ENCODE measurements at places on chromosomes 13 and 19.

GRCh38 chr13:42720113-42720857, 61.1 kb upstream of the FAM216B start:
- peak; percentile 59 for DNase-seq

- no peak for DNase-seq
Measured at GRCh38 chr13:30042891-30043630, 192.6 kb upstream of the UBL3 start.

- DNase-seq: no peak
Measured at GRCh38 chr13:98650396-98651107, 73.6 kb upstream of the STK24 start.

DNA sequence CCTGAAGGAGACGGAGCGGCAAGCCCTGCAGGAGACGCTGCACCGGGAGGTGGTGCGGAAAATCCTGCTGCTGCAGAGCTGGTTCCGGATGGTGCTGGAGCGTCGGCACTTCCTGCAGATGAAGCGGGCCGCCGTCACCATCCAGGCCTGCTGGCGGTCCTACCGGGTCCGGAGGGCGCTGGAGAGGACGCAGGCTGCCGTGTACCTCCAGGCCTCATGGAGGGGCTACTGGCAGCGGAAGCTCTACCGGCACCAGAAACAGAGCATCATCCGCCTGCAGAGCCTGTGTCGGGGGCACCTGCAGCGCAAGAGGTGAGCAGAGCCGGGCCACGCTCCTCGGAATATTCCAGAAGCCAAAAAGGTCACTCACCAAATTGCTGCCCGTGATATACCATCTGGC, 22.4 kb upstream of the USE1 start:
- no peak for DNase-seq

DNA sequence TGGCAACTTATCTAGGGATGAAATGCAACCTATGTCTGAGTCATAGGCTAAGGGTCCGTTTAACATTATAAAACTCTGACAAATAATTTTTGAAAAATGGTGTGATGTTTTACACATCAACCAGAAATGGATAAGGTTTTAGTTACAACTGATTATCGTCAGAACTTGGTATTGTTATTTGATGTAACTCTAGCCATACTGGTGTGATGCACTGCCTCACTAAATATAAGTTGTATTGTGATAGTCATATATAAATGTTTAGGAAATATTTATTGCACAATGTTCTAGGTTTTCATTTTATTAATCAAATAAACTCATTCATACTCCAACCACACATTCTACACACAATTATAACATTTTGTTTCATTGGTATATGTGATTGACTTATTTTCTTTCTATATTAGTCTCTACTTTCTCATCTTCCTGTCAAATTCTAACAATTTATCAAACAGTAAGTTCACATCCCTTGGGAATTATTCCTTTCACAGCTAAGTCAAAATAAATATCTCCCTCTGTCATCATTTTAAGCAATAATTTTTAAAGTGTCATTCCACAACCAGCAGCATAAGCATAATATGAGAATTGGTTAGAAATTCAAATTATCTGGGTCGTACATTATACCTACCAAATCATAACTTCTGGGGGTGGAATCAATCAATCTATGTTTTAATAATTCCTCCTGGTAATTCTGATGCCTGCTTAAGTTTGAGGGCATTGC, 873.9 kb downstream of the SLITRK1 start:
- DNase-seq: no peak

DNA sequence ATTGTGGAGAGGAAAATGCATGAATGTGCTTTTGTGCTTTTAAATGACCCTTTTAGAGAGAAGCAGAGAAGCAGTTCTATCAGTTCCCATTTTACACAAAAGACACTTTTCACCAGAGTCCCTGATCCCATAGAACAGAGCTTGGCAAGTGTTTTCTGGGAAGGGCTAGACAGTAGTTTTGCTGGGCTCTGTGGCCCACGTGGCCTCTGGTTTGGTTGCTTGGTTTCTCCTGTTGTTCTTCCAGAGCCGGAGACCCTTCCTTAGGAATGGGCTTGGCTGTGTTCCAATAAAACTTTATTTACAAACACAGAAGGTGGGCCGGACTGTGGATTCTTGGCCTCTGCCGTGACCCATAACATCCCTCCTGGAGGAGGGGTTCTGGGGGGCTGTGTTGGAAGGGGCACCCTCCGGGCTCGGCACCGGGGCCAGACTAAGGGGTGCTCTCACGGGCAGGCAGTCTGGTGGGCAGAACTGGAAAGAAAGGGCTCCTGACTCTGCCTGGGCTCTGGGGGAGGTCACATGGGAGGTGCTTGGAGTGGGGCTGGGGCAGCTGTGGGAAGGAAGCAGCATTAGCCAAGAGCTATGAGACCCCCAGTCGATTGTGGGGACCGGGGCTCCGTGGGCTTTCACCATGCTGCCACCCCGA, 3.2 kb downstream of the SPPL2B start:
- DNase-seq: no peak

DNA sequence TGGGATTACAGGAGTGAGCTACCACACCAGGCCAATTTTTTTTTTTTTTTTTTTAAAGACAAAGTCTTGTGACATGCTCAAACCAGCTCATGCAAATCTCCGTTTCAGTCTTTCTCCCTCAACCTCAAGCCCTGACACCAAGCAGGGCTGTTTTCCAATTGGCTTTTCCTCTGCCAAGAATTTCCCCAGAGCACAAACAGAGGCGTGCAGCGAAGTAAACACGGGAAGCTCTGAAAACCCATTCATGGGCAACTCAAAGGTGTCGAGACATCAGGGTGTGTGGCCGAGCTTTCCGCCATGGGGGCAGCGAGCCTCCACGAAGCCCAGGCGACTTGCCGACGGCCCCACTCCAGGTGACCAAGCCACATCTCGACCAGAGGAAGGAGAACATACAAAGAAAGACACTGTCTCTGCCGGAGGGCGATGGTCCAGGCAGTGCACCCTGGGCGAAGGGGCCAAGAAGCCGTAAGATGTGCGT, 70.0 kb downstream of the INSR start:
- no peak for DNase-seq

DNA sequence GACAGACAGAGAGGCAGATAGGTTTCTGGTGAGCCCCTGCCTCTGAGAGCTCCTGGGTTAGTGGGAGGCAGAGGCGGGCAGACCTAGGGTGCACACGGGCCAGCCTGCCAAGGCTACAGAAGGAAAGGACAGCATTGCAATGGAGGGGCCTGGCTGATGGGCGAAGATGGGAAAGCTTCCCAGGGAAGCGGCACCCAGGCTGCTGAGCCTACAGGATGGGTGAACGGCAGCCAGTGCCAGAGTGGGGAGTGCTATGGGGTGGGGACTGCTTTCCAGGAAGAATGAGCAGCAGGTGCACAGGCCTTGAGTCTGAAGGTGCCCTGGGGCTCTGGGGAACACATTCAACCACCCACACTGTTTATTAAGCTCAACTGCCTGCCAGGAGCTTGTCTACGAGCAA, 702 bp upstream of the MAG start:
- no peak for DNase-seq

GRCh38 chr19:32997716-32998355, 25.8 kb downstream of the FAAP24 start:
- no peak for DNase-seq

DNA sequence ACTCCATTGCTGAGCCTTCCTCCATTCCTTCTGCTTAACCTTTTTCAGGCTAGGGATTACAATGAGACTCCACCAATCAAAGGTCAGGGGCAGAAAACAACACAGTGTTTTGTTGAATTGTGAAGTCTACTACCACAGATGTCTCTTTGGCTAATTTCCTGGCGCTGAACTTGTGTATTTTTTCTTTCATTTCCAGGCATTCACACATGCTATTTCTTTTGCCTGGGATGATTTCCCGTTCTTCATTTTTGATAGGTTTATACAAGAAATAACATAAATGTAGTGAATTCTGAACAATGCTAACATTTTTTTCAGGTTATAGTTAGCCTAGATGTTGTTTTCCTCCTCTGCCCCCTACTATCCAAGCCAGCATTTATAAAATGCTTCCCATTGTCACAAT, 64.3 kb downstream of the OLFM4 start:
- no peak for DNase-seq

DNA sequence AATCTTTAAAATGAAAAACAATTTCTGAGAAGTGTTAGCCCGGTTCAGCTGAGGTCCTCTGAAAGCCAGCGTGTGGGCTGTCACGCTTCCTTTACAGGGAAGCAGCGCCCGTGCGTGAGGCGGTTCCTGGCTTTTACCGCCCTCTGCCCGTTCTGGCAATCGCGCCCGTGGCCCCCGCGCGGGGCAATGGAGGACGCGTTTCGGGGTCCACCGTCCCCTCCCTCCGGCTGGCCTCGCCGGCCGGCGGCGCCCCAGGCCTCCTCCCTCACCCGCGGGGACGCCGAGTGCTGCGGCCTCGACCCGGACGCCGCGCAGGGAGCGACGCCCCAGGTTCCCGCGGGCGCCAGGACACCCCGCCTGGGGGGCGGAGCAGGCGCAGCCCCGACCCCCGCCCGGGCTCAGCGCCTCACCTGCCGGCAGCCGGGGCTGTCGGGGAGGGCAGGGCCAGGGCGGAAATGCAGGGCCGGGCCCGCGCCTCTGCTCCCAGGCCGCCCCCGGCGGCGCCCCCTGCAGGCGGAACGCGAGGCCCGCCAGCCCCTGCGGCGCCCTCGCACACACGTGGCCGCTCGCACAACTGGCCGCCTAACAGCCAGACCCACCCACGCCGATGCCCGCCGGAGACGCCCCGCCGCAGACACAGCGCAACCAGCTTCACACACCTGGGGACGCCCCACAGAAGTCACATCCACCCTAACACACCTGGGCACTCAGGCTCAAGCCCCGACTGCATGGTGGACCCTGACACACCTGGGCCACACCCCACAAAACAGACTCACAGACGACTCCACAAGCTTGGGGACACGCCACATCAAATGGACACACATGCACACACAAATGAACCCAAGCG, at the start of gene GGACT:
Gene GGACT, minus strand, starts transcription at position 459 of the 847 bp plus-strand sequence. CDS start 56,198 bp downstream, outside the sequence.
- DNase-seq: peak; percentile 90

DNA sequence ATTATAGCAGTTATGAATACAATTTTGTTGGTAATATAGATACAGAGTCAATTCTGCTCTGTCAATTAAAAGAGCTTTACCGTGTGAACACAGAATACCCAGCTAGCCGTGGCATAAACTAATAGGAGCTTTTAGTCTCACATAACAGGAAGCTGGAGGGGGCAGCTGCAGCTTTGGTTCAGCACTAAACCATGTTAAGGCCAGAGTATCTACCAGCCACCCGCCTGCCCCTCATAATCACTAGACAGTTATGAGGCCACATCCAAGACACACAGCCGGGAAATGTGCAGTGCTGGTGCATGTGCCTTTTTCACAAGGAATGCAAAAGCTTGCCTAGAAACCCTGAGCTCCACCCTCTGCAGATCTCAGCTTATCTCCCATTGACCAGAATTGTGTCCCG, 62.3 kb downstream of the SGCG start:
- no peak for DNase-seq

DNA sequence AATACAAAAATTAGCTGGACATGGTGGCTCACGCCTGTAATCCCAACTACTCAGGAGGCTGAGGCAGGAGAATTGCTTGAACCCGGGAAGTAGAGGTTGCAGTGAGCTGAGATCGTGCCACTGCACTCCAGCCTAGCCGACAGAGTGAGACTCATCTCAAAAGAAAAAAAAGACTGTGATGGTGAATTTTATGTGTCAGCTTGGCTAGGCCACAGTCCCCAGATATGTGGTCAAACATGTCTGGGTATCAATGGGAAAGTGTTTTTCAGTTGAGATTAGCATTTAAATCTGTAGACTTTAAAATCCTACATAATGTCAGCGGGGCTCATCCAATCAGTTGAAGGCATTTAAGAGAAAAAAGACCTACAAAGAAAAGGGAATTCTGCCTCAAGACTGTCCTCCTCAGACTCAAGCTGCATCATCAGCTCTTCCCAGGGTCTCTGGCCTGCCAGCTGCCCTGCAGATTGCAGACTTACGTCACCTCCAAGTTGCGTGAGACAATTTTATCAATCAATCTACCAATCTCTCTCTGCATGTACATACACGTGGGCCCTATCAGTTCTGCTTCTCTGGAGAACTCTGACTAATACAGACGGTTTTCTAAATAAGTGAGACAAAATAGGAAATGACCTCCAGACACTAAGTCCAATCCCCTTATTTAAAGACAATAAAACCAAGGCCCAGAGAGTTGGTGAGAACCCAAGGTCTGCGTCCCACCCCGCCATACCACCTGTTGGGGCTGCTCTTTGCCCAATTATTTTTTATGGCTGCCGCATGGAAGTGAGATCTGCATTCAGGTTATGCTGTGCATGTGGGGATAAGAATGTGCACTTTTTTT, 99.2 kb downstream of the ABCC4 start:
- DNase-seq: no peak

DNA sequence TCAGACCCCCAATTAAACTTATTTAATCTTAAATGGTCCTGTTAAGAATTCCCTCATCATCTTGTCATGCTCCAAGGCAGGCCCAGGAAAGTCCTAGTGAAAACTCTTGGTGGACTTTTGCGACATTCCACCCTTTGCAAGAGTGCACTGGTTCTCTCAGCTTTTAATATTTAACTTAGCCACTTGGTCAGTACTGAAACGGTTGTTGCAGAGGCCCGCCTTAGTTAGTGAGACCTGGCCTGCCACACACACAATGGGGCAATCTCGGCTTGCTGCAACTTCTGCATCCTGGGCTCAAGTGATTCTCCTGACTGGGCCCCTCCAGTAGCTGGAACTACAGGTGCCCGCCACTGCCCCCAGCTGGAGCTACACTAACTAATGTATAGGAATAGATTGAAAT, 1366.0 kb downstream of the UQCRFS1 start:
- no peak for DNase-seq

All from activated CD4-positive, alpha-beta T cell treated with anti-CD3 and anti-CD28 coated beads for 36 hours (primary cell).